Sigmoid colon (tissue), 7 donors: ENCODE measurements at places on chromosomes 13 and 19. TPM values are rescaled to one million over a fixed set of nuclear protein-coding genes. Genes with fewer than 3 reads are reported as not detected.

Gene ZNF570
- 8.3 TPM for total RNA-seq

Gene WDR87
- total RNA-seq = not detected

Gene IGLON5
- total RNA-seq = 1.4 TPM

Gene KLK10
- 2.5 TPM for total RNA-seq

Gene ZAR1L
- not detected for total RNA-seq

Gene ZNF66
- total RNA-seq = 3.5 TPM
